HCEC 1CT (cell line): ENCODE measurements at places on chromosomes 3 and 15.
A peak's percentile ranks its signal among the peaks of the same experiment; 100 is the strongest.

DNA sequence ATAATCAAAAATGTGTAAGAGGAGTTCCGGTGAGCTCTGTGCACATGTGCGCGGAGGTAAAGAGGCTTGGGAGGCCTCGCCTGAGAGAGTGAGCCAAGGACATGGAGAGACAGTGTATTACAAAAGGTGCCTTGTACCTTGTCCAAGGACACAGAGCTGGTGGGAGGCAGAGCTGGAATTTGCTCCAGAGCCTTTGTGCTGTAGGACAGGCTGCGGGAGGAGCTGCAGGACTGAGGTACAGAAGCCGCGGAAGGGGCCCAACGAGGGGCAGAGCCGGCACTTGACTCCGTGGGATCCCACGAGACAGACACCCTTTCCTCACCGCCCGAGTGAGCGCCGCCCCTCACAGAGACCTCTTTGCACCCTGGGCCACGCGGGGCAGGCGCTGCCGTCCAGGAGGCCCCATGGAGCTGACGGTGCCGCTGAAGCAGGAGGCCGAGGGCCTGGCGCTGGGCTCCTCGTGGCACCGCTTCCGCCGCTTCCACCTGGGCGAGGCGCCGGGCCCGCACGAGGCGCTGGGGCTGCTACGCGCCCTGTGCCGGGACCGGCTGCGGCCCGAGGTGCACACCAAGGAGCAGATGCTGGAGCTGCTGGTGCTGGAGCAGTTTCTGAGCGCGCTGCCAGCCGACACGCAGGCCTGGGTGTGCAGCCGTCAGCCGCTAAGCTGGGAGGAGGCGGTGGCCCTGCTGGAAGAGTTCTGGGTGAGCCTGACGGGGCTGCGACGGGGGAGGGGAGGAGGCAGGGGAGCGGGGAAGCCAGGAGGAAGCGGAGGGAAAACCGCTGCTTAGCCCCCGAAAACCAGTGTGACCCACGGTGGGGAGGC is 68.7 kb downstream of the SLTM start:
- DNase-seq = no peak

GRCh38 chr3:17631609-17632008 is 110.8 kb downstream of the TBC1D5 start:
- DNase-seq = peak; percentile 1

DNA sequence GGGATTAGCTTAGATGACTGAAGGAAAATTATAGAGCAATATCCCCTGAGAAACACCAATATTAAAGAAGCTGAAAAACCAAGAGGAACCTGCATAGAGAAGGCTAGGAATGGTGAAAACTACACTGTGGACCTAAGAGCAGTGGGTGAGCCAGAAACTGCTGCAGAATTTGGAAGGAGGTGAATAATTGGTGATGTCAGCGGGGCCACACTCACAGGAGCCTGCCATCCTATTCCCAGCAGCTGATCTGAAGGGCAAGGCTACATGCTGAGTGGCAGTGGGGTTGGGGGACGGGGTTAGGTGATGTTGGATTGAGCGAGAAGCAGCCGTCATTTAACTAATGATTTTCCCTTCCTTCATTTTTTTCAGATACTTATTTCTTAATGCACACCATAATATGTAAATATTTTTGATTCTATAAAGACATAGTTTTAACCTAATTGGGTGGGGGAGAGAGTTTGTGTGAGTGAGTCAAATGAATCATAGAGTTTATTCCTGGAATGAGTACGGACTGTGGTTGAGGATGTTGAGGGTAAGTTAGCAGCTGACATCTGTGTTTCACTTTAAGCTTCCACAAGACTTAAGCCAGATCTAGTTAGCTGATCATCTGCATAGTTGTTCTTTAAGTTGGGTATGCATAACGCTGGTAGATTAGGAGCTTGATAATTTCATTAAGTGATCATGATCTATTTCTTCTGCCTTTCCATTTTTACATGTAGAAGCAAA is 222.8 kb downstream of the PTPRG start:
- peak; percentile 79 for DNase-seq

DNA sequence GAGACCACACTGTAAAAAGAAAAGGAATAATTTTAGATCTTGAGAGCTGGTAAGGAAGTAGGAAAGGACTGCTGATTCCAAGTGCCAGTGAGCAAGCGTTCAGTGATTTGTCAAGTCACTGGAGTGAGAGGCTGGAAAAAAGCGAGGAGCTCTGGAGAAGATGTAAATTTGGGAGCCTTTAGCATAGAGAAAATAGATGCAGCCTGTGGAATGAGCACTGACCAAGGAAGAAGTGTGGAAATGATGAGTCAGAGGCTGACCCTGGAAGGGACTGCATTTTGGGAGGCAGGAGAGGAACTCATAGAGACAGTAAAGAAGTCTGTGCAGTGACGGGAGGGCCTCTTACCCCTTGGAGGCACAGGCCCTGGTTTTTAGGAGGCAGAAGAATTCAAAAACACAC is 17.1 kb upstream of the ABTB1 start:
- peak; percentile 77 for DNase-seq

GRCh38 chr15:89732451-89733172 is 18.4 kb downstream of the MESP1 start:
- DNase-seq = no peak

DNA sequence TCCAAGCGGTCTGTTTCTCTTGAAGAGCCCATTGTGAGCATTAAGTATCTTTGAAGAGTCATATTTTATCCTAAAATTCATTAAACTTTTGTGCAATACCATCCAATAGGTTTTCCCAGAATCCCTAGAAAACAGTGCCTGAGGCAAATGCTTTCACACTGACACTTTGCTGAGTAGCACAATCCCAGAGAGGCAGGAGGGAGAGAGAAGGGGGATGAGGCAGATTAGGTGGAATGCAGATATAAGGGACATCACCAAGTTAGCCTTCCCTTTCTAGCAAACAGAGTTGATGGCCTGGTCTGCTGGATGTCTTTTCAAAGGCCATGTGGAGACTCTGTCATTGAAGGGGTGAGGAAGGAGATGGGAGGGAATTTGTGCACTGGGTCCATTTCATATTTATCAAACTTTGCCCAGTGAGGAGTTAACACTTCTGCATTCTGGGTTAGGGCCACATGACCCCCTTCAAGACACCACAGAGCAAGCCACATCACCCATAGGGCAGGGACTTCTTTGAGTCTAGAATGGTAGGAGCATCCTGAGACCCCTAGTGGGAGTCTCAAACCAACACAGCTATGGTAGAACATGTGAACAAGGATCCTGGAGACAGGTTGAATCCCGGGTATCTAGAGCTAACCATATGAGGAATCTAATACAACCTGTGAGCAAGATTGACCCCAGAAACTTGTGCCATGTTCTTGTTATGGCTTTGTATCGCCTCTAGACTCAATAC is 32.0 kb upstream of the SEMA6D start:
- no peak for DNase-seq

GRCh38 chr3:122255757-122256439 is 69.2 kb upstream of the CSTA start:
- peak; percentile 12 for DNase-seq

- peak; percentile 28 for DNase-seq
These were observed 83.6 kb downstream of the CCR1 start for GRCh38 chr3:46124216-46125177.

- peak; percentile 74 for DNase-seq
These were observed 674 bp downstream of the MSL2 start for GRCh38 chr3:136195258-136196063.

GRCh38 chr15:43208052-43209002 is 12.5 kb downstream of the EPB42 start:
- no peak for DNase-seq

GRCh38 chr3:19013879-19014278 is 134.4 kb upstream of the KCNH8 start:
- no peak for DNase-seq

DNA sequence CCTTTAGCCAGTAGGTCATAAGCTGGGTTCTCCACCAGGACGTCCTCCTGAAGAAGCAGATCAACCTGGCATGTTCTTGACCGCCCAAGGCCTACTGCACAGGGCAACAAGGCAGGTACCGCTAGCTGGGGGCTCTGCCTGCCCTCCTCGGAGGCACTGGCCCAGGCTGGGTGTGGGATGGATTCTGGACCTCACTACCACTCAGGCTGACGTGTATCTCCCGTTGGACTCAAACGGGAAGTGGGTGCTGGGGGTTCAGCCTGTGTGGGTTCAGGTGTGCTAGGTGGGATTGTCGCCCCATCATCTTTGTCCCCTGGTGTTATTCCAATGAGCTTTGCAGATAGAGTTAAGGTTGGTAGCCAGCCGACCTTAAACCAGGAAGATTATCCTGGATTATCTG is 95.0 kb upstream of the SNRPA1 start:
- no peak for DNase-seq

GRCh38 chr3:129461461-129462146 is 21.6 kb downstream of the IFT122 start:
- peak; percentile 51 for DNase-seq

GRCh38 chr3:113057117-113057516 is 66.3 kb downstream of the GTPBP8 start:
- no peak for DNase-seq

GRCh38 chr15:66232267-66232625 is 21.3 kb downstream of the MEGF11 start:
- DNase-seq = no peak

DNA sequence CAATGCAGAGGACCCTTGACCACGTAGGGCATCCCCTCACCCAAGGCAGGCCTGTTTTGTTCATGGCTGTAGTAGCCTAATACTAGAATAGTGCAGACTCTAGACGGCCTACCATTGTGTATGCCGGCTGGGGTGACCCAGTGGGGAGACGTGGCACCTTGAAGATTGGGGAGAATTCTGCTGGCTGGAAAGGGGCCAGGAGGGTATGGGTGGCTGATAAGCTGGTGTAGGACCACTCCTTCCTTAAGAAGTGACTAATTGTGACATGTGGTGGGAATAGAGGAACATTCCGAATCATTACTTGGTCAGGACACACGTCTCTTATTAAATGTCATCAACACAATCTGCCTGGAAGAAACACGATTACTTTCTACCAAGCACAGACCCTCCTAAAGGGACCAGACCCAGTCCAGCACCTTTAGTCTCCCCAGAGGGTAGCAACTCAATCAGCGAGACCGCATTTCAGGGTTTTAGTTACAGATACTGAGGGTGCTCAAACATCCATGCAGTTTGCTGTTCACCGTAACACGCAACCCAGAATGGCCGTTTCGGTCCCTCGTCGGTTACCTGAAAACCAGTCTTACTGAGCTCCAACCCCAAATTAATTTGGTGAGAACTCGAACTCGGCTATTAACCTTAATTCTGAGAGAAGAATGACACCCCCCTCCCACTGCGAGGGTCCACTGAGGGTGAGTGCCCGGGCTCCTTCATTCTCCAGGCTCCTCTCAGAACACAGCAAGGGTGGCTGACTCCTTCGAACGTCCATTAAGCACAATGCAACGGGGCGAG is 1.6 kb upstream of the KLF13 start:
- DNase-seq = no peak

DNA sequence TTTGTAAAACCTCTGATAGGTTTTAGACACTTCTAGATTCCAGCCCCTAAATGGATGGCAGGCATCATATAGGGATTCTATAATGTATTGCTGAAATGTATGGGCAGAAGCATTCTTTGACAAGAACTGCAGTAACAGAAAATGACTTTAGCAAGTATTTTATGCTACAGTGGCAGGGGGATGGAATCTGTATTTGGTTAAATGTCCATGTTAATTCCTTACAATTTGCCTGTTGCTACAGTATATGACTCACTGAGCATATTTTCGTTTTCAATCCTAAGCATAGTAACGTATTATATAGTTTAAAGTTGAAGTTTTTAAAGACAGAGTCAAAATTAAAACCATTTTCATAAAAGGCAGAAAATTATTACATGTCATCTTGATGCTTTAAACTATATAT is 150.1 kb downstream of the MEX3B start:
- no peak for DNase-seq

DNA sequence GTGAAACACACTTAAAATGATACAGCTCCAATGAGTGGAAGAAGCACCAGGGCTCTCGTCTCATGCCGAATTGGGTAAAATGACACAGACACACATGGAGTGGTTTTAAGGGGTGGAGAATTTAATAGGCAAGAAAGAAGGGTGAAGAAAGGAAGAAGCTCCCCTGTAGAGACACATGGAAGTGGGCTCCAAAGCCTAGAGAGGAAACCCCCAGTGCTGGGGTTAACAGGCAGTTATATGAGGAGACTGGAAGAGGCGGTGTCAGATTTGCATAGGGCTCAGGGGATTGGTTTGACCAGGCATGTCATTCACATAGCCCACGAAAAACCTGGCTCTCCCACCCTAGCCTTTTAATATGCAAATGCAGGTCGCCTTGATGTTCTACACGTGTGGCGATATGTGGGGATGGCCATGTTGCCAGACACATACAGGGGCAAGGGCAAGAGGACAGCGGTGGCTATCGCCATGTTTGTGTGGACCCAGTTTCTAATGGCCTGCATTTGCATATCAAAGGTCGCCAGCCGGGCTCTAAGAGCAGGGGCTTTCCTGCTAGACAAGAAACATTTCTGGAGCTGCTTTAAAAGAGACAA is 1.9 kb upstream of the DPH6 start:
- DNase-seq = no peak

- DNase-seq = peak; percentile 76
These were observed 1.1 kb downstream of the VGLL4 start for GRCh38 chr3:11642431-11643191.

DNA sequence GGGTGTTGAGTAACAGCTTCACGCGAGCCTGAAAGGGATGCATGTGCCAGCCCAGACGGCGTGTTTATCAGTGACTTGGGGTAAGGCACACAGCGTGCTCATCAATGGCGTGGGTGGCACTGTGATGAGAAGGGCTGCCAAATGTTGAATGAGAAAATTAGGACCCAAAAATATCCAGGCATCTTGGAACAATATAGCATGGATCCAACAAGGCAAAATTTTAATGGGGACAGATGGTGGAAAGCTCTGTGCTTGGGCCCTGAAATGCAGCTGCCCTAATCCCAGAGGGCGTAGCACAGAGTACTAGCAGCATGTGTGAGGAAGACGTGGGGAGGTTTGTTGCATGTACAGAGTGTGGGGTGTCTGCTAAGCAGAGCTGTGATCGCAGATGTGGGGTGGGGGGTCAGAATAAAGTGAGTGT is 48.9 kb downstream of the SSUH2 start:
- DNase-seq = no peak

DNA sequence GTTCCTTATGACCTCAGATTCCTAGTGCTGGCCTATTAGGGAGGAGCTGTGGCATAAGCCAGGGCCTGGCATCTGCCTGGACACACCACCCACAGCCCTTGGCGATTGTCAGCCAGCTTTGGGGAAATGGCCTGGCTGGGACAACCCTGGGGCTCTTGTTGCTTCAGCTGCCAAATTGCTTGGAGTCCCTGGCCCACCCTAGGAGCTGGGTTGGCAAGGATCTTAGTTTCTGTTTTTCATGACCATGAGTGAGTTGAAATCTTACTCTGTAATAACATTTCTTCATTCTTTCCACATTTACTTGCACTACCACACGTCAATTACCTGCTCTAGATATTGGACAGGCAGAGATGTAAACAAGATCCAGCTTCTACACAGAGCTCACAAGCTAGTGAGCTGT is 1.9 kb upstream of the MYZAP start:
- DNase-seq = no peak

GRCh38 chr15:99721104-99721778 is 12.0 kb downstream of the LYSMD4 start:
- no peak for DNase-seq

GRCh38 chr15:32927124-32927523 is 209.3 kb downstream of the GREM1 start:
- no peak for DNase-seq
